Activated CD4-positive, alpha-beta T cell treated with anti-CD3 and anti-CD28 coated beads, Interleukin-2, amount 50 U/mL, for 24 hours (primary cell): ENCODE measurements at places on chromosomes 5 and 9.

- DNase-seq: no peak
Observed at GRCh38 chr5:98637557-98637956, 135.9 kb upstream of the RGMB start.

DNA sequence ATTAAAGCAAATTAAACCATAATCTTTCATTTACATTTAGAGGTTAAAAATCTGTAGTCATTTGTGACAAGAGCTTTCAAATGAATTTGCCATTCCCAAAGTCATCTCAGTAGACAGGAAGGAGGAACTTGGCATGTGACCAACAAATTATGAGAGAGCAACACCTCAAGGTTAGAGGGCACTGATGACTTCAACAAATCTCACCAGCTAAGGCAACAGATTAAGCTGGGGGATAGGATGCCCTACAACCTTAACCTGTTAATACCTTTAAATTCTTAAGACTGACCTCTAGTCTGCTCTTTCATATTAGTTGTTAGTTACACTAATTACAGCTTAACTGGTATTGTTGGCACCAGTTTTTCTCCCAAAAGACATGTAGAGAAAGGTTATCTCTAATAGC lies 18.4 kb downstream of the POU5F2 start:
- no peak for DNase-seq

DNA sequence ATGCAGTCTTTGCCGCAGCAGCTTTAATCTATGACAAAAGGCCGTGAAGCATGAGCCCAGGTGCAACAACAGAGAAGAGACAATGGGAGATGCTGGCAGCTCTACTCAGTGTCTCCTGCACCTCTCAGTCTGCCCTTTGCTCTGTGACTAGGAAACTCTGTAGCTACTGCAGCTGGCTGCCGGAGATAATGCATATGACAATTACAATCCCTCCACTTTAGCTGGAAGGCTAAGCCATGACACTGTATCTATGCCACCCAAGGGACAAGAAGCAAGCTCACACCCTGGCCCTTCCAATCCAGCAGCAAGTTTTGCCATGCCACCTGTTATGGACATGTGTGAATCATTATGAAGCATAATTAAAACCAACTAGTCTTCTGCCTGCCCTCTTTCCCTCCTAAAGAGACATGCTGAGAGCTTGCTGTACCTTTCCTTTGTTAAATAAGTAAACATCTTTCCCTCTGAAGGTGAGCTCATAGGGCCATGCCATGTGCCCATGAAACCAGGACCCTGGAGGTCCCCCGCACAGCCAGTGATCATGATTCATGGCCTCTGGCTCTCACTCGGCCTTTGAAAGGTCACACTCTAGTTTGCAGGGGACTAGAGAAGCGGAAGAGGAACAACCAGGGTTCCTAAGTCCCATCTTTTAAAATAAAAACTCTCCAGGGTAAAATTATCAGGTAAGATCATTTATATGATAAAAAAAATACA lies 219.4 kb downstream of the SPOCK1 start:
- DNase-seq: no peak

DNA sequence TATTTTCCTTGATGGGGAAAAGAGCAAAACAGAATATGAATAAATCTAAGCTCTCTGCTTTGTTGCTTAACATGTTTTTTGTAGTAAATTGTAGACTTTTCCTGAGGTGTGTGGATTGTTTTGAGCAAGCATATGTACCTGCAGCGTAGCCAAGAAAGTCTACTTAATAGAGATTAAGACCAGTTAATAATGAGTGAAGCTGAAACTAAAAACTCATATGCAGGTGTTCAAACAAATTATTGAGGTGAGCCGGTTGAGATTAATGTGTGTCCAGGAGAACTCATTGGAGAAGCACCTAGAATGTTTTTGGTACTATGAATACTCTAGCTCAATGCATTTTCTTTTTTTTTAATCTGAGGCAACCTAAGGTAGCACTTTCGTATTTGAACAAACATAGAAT lies 49.2 kb downstream of the COX7C start:
- no peak for DNase-seq
